ENCODE measurements at places on chromosomes 6 and 20.

DNA sequence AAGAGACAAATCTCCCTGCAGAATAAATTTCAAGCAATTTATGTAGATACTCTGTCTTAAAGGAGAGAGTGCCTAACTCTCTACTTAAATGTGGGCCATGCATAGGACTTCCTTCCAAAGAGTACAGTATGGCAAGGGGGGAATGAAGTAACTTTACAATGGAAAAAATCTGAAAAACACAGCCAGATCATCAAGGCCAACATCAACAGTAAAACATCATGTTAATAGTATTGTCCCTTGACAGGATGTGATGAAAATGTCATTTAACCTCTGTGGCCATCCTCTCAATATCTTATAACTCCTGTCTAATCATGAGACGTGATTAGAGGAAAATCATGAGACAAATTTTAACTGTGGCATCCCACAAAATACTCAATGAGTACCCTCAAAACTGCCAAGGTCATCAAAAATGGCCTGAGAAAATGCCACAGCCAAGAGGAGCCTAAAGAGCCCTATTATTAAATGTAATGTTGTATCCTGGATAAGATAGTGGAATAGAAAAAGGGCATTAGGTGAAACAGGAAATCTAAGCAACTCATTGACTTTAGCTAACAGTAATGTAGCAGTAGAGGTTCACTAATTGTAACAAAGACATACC, 47.5 kb downstream of the CNBD2 start:
- H3K36me3 ChIP-seq: no peaks in the 10 kb centered on the region
- no peaks in the 10 kb centered on the region for H3K27me3 ChIP-seq
- H3K27ac ChIP-seq: no peak overlapping the region
- H3K4me1 ChIP-seq: peaks cover 10% of the 10 kb centered on the region
- no peak overlapping the region for H3K4me3 ChIP-seq

DNA sequence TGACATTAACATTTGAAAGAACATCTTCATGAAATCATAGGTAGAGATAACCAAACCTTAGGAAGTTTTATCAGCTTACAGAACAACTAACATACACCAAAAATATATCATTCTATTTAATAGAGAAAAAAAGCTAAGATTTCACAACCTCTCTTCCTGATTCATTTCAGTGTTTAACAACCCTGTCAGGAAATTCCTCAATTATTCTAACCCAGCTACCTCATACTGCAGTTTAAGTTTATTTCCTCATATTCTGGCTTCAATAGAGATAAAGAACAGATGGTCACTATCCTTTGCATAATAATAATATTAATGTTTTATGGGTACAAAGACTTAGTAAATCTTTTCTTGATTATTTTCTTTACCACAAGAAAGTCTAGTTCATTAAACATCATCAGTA, 112.9 kb upstream of the HSF2 start:
- no peaks in the 10 kb centered on the region for H3K36me3 ChIP-seq
- H3K27ac ChIP-seq: no peak overlapping the region
- no peak overlapping the region for H3K4me3 ChIP-seq
- no peak for DNase-seq

DNA sequence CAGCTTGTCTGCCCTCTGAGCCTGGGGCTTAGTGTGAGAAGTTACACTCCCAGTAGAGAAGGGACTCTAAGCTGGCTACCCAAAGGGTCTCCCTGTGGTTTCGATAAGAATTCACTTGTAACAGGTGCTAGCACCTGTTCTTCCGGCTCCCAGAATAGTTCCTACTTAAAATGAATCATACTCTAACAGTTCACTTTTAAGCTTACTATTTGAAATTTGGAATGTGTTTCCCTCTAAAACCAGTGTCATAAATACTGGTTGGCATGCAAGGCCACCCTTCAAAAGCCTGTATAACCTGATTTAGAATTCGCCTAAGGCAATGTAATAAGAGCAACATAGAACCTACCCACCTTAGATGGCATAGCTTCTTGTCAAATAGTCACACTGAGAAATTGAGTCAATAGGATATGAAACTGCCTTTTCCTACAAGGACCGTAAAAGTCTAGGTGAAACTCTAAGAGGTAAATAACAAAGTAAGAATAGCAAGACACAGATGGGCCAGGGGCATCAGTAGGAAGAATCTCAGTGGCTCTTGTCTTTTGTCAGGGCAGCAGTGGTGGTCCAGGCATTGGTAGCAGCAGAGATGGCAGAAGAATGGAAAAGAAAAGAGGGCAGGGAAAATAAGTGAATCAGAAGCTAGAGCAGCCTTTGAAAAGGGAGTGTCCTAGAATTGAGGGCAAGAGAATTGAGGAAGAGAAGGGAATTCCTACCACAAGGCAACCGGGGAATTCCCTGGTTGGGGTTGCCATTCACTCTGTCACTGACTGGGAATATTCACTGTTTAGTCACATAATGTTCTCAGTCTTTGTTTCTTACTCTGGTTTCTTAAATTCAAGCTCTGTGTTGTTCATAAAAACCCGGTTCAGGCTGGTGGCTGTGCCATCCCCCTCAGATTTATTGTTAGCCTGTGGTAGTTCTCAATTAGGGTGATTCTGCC, 91.5 kb downstream of the HIVEP2 start:
- H3K27me3 ChIP-seq: no peaks in the 10 kb centered on the region
- peak overlapping the region; percentile 4 for H3K27ac ChIP-seq
- H3K36me3 ChIP-seq: no peaks in the 10 kb centered on the region
- no peak overlapping the region for H3K4me3 ChIP-seq

- no peak for DNase-seq
- H3K27me3 ChIP-seq: no peaks in the 10 kb centered on the region
- no peak overlapping the region for H3K27ac ChIP-seq
- H3K4me1 ChIP-seq: no peaks in the 10 kb centered on the region
- H3K36me3 ChIP-seq: no peaks in the 10 kb centered on the region
Measured at GRCh38 chr6:99233219-99233618, 116.3 kb downstream of the FAXC start.

- H3K4me1 ChIP-seq: no peaks in the 10 kb centered on the region
- no peak for DNase-seq
- H3K27ac ChIP-seq: no peak overlapping the region
Measured at GRCh38 chr6:112927641-112928320, 580.7 kb downstream of the RFPL4B start.

DNA sequence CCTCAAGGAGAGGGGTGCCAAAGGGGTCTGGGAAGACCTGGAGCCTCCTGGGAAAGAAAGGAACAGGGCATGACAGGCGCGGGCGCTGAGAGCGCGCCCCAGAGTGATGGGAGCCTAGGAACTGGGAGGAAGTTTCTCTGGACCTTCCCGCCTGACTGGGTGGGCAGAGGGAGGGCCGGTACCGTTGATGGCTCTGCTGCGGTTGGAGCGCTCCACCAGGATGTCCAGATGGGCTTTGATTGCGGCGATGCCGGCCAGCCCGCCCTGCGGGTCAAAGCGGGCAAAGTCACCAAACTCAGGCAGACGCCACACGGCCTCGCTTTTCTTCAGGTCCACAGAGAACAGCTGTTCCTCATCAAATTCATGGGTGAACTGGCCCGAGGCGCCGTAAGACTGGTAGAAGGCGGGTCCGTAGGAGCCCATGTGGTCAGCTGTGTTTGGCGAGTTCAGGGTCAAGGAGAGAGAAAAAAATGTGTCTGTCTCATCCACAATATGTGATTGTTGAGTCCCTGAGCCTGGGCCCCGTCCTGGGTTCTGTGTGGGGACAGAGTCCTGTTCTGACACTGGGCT, 1.5 kb downstream of the HLA-DOA start:
- no peaks in the 10 kb centered on the region for H3K4me1 ChIP-seq
- H3K4me3 ChIP-seq: no peak overlapping the region
- no peak for DNase-seq
- H3K27me3 ChIP-seq: no peaks in the 10 kb centered on the region
- no peak overlapping the region for H3K27ac ChIP-seq

GRCh38 chr6:99905209-99906106, 88.6 kb downstream of the MCHR2 start:
- no peak for DNase-seq
- H3K27ac ChIP-seq: no peak overlapping the region
- no peak overlapping the region for H3K4me3 ChIP-seq
- H3K36me3 ChIP-seq: no peaks in the 10 kb centered on the region
- no peaks in the 10 kb centered on the region for H3K27me3 ChIP-seq
- no peaks in the 10 kb centered on the region for H3K4me1 ChIP-seq

GRCh38 chr6:71489736-71490135, 201.1 kb downstream of the OGFRL1 start:
- H3K4me1 ChIP-seq: no peaks in the 10 kb centered on the region
- no peak for DNase-seq
- H3K36me3 ChIP-seq: no peaks in the 10 kb centered on the region
- no peaks in the 10 kb centered on the region for H3K27me3 ChIP-seq
- no peak overlapping the region for H3K4me3 ChIP-seq

DNA sequence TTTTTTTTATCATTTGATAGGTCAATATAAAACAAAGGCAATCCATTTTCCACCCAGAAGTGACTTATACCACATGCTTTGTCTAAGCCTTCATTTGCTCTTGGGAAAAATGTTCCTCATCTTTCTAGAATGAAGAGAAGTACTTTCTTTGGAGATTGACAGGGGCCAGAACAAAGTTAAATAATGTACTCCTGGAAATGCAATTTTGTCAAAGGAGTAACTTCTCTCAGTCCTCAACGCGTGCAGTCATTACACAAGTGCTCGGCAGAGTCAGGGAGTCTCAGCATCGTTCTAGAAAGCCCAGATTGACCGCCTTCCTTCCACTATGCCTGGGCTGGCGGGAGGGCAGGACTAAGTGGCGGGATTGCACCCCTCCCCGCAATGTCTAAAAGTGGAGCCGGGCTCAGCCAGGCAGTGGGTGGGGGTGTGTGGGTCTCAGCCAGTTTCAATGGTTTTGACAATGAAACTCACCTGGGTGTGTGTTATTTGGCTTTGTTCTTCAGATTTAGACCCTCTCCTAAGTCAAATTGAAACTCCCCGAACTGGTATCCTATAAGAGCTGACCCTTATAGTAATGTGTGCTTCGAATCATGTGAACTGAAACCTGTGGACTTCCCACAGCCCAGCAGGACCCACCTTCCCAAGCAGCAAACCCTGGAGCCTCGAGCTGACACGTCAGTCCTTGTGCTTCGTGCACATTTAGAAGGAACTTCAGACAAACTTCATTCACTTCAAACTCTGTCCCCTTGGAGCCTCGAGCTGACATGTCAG, 63.2 kb upstream of the DUSP22 start:
- DNase-seq: no peak
- H3K4me3 ChIP-seq: no peak overlapping the region
- H3K27me3 ChIP-seq: no peaks in the 10 kb centered on the region
- no peak overlapping the region for H3K27ac ChIP-seq
- H3K36me3 ChIP-seq: no peaks in the 10 kb centered on the region

GRCh38 chr6:102154176-102154575, 760.7 kb downstream of the GRIK2 start:
- no peak for DNase-seq
- no peaks in the 10 kb centered on the region for H3K4me1 ChIP-seq
- no peak overlapping the region for H3K4me3 ChIP-seq

DNA sequence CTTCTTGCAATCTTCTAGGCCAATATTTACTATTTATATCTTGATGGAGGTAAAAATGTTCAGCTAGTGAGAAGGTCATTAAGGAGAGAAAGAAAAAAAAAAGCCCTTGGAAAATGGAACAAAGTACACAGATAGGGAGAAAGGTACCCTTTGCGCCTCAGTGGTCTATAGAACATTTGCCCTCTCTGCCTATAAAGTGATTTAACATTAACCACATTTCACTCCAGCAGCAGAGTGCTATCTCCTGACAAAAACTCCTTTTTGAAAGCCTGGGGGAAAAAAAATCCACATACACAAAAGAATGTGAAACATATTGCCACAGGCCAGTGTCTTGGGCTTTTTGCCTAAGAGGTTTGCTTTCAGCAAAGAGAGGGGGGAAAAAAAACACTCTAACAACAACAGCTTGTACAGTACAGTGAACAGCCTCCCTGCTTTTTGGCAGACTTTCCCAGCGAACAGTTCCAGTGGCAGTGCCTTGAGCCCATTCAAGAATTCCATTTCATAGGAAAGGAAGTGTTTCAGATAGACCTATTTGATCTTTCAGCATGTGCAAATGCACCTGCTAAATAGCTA, 695 bp downstream of the ARHGAP18 start:
- H3K4me3 ChIP-seq: peak overlapping the region; percentile 78
- peak overlapping the region; percentile 84 for H3K27ac ChIP-seq
- DNase-seq: no peak

DNA sequence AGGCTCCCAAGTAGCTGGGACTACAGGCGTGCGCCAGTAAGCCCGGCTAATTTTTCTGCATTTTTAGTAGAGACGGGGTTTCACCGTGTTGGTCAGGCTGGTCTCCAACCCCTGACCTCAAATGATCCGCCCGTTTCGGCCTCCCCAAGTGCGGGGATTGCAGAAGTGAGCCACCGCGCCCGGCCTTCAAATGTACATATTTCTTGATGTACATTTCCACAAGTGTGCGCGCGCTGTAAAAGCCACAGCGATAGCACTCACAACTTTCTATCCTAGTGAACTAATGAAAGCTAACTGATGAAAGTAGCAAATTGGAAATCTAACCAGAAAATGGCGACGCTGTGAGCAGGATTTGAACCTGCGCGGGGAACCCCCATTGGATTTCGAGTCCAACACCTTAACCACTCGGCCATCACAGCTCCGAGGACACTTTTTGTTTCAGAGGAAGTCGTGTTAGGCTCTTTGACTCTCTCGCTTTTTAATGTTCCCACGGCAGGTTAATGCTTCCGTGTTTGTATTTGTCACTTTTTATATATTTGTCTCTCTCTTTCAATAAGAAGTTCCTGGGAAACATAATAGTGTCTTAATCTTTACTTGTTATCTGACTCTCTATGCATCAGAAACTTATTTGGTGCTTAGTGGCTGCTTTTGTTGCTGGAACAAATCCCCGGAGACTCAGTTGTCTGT, 199.4 kb upstream of the ZNF184 start:
- no peak for DNase-seq
- no peak overlapping the region for H3K27ac ChIP-seq
- no peaks in the 10 kb centered on the region for H3K4me1 ChIP-seq
- H3K27me3 ChIP-seq: no peaks in the 10 kb centered on the region

- H3K4me1 ChIP-seq: no peaks in the 10 kb centered on the region
- no peak for DNase-seq
- no peaks in the 10 kb centered on the region for H3K36me3 ChIP-seq
- no peak overlapping the region for H3K27ac ChIP-seq
- H3K4me3 ChIP-seq: no peak overlapping the region
Measured at GRCh38 chr6:28814032-28814976, 109.5 kb downstream of the TRIM27 start.

DNA sequence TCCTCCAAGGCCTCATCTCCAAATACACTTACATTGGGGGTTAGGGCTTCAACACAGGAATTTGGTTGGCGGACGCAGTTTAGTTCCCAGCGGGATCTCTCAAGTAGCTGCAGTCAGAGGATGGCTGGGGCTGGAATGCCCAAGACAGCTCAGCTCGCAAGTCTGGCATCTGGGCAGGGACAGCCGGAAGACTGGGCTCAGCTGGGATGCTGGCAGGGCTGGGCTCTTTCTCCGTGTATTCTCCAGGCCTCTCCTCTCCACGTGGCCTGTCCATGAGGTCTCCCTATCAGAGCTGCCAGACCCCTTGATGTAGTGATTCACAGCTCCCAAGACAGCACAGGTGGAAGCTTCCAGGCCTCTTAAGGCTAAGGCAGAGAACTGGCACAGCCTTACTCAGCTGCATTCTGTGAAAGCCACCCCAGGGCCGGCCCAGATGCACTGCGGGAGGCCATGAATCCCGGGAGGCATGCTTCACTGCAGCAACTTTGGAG, 5.0 kb downstream of the FGD2 start:
- no peaks in the 10 kb centered on the region for H3K27me3 ChIP-seq
- no peaks in the 10 kb centered on the region for H3K36me3 ChIP-seq
- DNase-seq: no peak

Measured in esophagus squamous epithelium (tissue), 5 donors.